Activated T-cell treated with anti-CD3 and anti-CD28 coated beads for 4 hours (primary cell): ENCODE measurements at places on chromosomes 1 and 21.

- DNase-seq = no peak
Measured at GRCh38 chr1:9822897-9823692, 670 bp downstream of the CLSTN1 start.

DNA sequence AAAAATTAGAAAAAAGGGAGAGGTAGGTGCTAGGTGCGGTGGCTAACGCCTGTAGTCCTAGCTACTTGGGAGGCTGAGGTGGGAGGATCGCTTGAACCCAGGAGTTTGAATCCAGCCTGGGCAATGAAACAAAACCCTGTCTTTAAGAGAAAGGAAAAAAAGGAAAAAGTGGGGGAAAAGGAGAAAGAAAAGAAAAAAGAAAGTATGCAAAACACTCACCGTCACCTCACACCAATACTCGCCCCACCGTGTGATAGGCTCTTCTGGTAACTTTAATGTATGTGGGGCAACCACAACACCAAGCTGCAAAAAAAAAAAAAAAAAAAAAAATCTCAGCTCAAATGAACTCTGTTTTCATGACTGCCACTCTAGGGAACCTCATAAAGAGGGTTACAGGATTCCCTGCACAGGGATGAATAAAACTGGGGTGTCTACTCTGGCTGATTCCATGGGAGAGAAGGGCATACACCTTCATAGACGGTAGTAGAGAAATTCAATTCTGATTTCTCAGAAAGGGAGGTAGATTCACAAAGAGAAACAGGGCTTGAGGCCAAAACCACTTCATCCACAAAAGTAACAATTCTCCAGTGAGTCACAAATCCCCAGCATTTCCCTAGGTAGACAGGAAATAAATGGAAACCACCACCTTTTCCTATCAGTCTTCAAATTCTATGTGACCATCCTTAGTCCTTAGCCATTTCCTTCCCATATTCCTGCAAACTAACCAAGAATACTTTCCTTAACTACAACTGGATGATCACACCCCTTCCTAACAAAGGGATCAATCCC, 2.5 kb downstream of the MRPL9 start:
- no peak for DNase-seq

GRCh38 chr1:233614173-233614742, 352 bp downstream of the KCNK1 start:
- DNase-seq = no peak

- no peak for DNase-seq
Measured at GRCh38 chr1:200039849-200040474, 12.5 kb downstream of the NR5A2 start.

- no peak for DNase-seq
Measured at GRCh38 chr1:36207339-36207738, 16.9 kb upstream of the THRAP3 start.

- DNase-seq = no peak
Measured at GRCh38 chr21:24027396-24027795, 1579.9 kb downstream of the MRPL39 start.

DNA sequence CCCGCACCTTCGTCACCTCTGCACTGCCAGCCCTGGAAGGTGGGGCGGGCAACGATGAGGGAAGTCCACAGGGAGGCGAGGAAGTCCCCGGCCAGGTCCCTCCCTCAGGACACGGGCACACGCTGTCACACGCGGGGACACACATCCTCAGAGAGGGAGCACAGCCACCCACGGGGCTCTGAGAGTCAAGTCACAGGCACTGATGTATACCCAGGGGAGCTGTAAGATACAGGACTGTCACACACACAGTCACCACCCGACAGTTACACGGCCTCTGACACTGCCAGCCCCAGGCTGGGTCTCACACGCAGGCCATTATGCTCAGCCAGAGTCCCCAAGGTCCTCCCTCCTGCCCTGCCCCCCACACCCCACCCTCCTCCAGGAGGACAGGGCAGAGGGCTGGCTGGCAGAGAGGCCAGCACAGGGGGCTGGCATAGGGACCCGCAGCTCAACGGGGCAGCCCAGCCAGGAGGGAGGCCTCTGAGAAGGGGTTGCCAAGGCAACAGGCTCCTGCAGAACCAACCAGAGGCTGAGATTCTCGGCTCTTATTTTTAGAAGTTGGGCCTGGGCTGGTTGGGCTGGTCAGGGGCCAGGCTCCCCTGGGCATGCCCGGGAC, 17.7 kb upstream of the ADGRB2 start:
- no peak for DNase-seq

- DNase-seq = no peak
Measured at GRCh38 chr1:167293057-167293456, 72.4 kb downstream of the POU2F1 start.

DNA sequence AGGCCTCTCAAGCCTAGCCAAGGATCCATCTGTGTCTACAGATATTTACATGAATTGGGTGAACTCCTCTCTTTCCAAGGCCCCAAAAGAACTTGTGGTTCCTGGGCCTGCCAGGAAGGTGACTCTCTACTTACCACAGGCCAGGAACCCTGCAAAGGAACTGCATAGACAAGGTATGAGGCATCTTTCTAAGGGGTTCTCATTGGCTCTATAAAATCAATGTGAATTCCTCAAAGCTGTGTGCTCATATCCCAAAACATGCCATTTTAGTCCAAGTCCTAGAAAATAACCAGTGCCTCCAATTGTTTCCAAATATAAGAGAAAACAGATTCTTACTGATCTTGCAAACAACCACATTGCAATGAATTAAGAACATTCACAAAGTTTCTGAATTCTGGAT, 39.9 kb upstream of the RGL1 start:
- DNase-seq = no peak

DNA sequence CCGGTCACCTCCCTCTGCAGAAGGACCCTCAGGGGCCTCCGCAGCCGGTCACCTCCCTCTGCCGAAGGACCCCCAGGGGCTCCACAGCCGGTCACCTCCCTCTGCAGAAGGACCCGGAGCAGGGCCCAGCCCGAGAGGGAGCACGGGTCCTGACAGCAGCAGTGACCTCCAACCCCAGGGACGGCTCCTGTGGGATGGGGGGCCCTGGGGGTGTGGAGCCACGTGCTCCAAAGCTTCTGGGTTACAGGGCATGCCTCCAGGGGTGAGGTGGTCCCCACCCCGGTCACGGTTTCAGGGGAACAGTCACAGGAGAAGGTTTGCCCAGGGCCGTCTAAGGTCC, 40.3 kb downstream of the SLC19A1 start:
- DNase-seq = no peak

DNA sequence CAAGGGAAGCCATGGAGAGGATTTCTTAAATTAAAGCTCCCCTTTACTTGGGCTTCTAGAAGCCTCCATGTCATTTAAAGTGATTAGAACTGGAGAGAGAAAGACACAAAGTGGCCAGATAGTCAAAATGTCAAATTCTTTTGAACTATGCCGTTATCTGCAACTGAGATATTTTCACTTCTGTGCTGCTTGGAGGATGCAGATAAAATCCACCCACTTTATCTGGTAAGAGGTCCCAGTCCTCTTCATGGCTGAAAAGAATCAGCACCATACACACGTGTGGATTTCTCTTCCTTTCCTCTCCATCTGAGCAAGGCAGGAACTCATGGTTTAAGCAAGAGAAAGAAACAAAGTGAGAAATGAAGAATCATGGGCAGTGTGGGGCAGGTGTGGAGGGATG, 276.9 kb upstream of the RUNX1 start:
- DNase-seq = no peak

GRCh38 chr1:194155962-194156361, 969.5 kb upstream of the B3GALT2 start:
- DNase-seq = no peak

- DNase-seq = no peak
Measured at GRCh38 chr1:151405187-151405951, 6.0 kb downstream of the PSMB4 start.

DNA sequence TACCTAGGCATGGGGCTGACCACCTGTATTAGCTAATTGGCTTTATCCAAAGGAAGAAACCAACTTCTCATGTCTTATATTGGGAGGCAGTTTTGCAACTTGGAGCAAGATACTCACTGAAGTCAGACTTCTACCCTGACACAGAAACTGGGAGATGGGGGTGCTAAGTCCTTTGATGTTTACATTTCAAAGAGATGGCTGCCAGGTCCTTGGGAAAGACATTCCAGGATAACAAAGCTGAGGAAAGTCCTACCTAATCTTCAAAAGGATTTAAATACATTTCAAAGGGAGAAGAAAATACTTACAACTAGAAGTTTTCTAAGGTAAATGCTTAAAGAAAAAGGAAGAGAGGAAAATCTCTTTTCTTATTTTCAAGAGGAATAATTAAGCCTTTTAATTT, 62.1 kb downstream of the FH start:
- no peak for DNase-seq

DNA sequence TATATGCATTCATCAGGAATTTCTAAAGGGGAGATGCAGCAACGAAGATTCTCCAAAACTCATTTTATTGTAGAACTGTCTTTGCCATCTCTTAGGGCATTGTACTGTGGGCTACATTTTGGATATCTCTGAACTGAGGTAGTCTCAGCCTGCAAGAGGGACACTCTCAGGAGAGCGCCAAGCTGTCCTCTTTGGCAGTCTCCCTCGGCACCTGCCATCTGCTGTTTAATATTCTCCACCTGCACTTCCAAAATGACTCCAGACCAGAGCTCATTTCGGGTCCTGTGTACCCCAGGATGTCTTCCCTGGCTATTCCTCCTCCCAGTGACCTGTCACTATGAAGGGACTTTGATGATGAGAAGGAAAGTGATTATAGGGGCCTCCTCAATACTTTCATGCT, 356.3 kb upstream of the C1orf174 start:
- DNase-seq = no peak

DNA sequence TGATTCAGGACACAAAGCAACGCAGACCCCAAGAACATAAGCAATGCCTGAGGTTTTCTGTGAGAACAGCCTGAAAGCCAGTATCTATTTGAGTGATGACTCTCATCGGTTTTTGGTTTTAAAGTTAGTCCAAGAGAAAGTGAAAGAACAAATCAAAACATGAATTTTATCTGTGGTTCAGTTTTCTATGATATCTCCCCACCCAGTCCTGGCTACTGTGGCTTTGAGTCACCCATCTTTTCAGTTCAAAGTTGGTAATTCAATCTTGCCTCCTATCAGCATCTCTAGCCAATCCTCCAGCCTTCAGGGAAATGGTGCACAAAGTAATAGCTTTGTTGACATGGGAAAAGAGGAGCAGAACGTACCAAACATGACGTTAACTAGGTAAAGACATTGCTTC, 40.5 kb upstream of the KRTAP19-8 start:
- DNase-seq = no peak

- no peak for DNase-seq
Measured at GRCh38 chr1:118751166-118751565, 237.0 kb downstream of the TBX15 start.

DNA sequence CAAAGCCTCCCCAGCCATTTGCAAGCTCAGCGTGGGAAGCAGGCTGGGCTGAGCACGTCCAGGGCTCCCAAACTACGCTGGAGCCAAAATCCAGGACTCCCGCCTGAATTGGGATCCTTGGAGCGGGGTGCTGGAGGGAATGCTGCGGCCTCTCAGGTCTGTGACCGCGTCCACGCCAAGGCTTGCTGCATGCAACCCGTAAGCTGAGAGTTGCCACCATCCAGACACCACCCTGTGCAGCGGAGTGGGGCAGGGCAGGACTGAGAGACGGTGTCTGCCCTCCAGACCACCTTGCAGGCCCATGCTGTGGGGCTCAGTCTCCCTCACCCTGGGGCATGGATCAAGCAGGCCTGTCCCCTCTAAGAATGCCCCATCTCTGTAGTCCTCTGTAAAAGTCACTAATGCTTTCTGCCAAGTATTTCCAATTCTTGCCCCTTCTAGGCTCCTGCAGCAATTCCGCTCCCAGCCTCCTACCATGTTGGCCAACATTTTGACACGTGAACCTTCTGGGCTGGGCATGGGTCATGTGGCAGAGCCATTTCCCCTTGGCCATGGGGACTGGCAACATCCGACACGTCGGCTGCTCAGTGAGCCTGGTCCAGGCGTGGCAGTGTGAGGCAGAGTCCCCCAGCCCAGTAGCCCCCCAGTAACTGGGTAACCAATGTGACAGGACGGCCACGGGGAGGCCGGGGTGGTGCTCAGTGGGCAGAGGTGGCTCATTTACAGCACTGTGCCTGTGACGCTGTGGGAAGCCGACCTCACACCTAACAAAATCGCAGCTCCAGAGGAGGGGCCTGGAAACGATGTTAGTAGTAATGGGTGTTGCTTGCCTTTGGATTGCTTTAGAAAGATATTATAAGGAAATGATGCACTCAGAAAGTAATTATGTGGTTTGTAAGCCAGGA, 57.9 kb upstream of the PDE9A start:
- DNase-seq = no peak

DNA sequence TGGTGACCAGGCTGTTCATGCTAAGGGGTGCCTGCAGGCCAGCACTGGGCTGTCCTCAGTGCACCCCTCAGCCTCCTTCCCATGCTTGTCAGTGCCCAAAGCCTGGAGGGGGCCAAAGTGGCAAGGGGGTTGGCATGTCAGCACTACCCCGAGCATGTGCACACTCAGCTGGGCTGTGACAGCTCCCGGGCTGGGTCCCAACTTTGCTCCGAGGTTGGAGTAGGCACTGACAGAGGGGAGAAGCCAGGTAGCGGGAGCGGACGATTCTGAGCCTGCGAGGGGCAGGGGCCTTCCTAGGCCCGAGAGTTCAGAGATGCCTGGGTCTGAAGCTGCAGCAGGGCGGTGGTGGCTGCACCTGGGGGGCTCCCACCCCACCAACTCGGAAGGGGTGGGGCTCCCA, 119.0 kb downstream of the MAST2 start:
- no peak for DNase-seq

GRCh38 chr1:30420519-30421050, 302.8 kb downstream of the MATN1 start:
- no peak for DNase-seq

DNA sequence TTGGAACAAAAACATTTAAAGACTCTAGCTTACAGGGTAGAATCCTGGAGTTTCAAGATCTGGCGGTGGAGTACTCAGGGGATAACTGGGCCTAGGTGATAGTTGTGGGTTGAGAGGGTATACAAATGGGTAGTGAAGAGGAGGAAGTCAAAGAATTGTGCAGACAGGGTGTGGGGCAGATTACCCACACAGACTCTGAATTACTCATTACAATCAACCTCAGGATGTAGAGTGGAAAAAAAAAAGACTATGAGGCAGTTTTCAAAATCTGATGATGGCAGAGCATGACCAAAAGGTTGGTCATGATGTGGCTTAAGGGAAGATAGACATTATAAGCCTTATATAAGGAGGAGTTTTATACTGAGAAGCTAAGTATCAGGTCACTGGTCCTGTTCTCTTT, 44.1 kb upstream of the GLIS1 start:
- DNase-seq = no peak

DNA sequence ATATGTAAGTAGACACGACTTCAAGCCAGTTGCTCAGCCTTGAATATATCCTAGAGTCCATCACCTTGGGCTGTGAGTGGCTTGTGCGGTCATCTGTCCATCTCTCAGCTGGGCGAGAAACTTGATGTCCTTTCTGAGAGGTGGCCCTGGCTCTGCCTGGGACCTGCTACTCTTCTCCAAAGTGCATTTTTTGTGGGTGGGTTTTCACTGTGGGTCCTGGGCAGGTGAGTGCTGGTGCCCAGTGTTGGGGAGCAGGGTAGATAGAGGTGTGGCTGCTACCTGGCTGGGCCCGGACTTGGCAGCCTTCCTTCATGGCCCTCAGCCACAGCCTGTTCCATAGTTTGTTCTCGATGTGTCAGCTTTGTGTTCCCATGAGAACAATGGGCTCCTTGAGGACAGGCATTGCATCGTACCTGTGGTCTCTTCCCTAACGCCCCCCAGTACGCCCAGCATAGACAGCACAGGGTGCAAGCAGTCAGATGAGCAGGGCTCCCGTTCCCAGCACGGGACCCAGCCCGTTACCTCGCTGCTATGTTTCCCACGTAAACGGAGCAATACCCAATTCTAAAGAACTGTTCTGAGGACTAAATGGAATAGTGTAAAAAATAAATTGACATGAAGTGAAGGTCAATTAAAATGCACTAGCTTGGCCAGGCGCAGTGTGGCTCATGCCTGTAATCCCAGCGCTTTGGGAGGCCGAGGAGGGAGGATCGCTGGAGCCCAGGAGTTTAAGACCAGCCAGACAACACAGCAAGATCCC, 877 bp upstream of the SLX9 start:
- DNase-seq = no peak
